Activated CD4-positive, alpha-beta T cell treated with anti-CD3 and anti-CD28 coated beads, Interleukin-2, amount 50 U/mL, for 24 hours (primary cell): ENCODE measurements at places on chromosomes 11 and 22.
A peak's percentile ranks its signal among the peaks of the same experiment; 100 is the strongest.

DNA sequence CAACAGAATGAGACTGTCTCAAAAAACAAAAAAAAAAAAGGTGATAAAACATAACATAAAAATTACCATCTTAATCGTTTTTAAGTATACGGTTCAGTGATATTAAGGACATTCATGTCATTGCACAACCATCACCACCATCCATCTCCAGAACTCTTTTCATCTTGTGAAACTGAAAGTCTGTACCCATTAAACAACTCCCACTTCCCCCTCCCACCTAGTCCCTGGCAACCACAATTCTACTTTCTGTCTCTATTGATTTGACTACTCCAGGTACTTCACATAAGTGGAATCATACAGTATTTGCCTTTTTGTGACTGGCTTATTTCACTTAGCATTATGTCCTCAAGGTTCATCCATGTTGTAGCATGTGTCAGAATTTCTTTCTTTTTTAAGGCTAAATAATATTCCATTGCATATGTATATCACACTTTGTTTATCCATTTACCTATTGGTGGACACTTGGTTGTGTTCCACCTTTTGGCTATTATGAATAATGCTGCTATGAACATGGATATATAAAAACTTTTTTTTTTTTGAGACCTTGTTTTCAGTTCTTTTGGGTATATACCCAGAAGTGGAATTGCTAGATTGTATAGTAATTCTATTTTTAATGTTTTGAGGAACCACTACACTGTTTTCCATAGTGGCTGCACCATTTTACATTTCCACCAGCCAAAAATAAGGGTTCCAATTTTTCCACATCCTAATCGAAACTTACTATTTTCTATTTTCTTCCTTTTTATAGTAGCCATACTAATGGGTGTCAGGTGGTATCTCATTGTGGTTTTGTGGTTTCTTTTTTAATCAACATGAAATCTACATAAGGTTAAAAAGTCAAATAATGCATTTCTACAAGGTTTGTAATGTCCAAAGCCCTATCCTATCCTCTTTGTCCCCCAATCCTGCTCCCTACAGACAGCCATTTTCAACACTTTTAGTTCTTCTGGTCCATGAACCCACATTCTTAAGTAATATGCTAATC lies 23.4 kb upstream of the PIK3C2A start:
- DNase-seq, result no peak

- no peak for DNase-seq
Measured at GRCh38 chr11:47907499-47907898, 59.3 kb upstream of the NUP160 start.

- no peak for DNase-seq
Measured at GRCh38 chr11:131978351-131978750, 607.9 kb downstream of the NTM start.

DNA sequence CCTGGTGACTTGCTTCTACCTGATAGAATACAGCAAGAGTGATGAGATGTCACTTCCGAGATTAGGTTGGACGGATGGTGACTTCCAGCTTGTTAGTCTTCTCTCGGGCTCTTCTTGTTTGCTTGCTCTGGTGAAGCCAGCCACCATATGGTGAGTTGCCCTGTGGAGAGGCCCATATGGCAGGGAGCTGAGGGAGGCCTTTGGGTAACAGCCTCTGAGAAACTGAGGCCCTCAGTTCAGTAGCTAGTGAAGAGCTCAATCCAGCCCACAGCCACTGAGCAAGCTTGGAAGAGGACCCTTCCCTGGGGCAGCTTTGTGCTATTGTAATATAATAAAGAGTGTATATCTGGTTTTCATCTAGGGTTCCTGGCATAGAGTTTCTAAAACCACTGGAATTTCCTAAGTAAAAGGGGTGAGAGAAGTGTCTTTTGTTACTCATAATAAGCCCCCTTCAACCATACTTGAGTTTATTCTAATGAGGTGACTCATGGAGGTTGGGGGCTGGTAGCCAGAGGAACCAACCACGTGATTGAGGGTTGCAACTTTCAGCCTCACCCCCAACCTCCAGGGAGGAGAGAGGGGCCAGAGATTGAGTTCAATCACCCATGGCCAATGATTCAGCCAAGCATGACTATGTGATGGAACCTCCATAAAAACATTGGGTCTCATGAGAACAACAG lies 8.0 kb upstream of the TPCN2 start:
- DNase-seq, result no peak

DNA sequence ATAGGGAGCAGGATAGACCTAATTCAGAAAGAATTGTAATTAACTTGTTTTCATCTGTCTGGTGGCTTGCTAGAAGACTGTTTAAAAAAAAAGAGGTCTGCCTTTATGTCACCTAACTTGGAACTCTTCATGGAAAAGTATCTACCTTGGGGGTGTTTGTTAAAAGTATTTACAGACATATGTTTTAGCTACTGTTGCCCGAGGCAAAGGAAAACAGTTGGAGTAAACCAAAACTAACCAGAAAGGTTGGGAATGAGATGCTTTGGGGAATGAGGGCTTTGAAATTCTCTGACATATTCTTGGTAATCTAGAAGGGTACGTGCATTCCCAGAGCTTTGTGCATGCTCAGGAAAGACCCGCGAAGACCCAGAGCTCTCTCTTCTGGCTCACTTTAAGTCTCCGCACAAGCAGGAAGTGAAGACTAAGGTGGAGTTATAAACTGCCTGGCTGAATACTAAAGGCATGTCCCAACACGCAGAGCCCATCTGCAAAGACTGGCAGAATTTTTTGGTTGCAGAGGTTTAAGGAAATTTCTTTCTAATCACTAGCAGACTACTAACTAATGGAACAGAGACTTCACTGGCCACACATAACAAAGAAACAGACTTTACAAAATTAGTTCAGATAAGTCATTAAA lies 33.2 kb downstream of the HIKESHI start:
- no peak for DNase-seq

- DNase-seq, result no peak
Measured at GRCh38 chr11:82080160-82080559, 653.5 kb downstream of the FAM181B start.

DNA sequence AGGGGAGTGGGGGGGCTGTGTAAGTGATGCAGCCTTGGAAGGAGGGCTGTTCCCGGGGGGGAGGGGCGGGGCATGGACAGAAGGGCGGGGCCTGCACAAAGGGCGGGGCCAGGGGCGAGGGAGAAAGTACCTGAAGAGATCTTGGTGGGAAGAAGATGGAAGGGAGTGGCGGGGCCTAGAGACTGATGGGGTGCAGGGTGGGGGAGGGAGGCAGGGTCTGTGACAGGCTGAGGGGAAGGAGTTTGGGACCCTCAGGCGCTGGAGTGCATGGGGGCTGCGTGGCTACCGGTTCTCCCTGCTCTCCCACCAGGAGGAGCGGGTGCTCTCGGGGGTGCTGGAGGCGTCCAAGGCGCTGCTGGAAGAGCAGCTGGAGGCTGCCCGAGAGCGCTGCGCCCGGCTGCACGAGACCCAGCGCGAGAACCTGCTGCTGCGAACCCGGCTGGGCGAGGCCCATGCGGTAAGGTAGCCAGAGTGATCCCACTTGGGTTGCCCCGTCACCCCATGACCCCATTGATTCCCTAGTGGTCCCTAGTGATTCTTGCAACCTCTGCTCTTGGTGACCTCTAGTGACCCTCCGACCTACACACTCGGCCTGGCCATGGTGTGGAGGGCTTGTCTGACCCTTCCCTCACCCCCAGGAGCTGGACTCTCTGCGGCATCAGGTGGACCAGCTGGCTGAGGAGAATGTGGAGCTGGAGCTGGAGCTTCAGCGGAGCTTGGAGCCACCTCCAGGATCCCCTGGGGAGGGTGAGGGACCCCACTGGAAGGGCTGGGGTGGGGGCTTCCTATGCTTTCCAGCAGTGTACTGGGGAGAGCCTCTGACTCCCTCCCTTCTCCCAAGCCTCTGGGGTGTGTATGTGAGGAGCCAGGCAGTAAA lies 3.1 kb downstream of the CCDC88B start:
- no peak for DNase-seq

DNA sequence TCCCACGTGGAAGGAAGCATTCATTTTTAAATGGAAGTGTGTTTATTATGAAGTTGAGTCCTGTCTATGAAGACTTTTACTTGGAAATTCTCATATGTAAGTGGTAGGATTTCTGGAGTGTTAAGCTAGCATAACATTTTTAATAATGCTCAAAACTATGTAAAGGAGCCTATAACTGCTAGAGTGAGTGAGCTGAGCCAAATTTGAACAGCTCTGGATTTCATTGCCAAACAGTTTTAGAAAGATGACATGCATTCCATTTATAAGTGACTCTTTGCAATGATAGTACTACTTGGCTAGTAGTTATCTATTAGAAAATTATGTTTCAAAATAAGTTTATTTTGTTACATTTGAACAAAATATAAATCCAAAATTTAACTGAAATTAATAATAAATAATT lies 721.2 kb downstream of the LUZP2 start:
- no peak for DNase-seq

- no peak for DNase-seq
Measured at GRCh38 chr11:60420015-60420414, 9.4 kb upstream of the MS4A5 start.

- no peak for DNase-seq
Measured at GRCh38 chr11:112392904-112393303, 132.2 kb upstream of the PLET1 start.

DNA sequence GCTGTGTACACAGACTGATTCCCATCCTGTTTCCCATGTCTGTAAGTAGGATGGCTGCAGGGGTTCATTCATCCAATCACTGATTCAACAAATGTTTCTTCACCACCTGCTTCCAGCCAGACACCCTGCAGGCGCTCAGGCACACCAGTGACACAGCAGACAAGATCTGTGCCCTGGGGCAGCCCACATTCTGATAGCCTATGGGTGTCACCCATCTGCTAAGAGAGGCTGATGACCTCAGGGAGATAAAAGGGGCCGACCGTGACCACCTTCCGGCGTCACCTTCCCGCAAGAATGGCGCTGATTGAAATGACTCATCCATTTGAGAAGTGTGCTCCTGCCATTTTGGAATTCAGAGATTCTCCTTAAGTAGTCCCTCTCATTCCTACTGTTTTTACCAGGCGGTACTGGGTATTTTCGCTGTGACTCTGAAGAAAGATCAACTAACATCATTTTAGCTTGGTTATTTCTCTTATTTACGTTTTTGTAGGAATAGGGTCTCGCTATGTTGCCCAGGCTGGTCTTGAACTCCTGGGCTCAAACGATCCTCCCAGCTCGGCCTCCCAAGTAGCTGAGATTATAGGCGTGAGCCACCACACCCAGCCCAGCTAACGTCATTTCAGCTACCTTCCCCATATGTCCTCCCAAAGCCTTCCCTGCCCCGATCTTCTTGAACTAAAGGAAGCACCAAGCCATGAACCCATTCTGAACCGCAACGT lies 73.2 kb upstream of the BID start:
- no peak for DNase-seq

DNA sequence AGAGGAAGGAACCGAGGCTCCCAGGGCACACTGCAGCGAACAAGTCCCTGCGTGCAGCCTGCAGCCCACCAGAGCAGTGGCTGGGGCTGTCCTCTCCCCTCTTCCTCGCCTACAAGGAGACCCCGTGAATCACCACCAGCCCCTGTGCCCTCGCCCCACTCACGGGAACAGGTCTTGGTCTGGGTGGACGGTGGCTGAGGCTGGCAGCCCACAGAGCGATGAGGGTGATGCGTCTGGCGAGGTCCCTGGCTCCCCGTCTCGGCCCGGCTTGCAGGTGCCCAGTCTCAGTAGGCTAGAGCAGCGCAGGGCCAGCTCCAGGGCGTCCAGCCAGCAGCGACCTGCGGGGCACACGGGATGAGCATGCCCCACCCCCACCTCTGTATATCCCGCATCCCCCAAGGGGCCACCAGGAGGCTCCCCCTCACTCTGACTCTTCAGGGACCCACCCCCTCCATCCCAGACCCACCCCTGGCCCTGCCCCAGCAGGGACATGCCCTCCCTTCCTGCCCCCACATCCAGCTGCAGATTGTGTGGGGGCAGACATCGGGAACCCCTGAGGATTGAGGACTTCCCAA lies 50.5 kb upstream of the CARS1 start:
- DNase-seq, result no peak

DNA sequence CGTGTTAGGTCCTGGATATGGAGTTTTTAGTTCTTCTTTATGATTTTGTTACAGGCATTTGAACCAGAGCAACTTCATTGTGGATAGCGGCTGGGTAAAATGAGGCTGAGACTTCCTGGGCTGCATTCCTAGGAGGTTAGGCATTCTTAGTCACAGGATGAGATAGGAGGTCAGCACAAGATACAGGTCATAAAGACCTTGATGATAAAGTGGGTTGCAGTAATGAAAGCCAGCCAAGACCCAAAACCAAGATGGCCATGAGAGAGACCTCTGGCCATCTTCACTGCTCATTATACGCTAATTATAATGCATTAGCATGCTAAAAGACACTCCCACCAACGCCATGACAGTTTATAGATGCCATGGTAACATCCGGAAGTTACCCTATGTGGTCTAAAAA lies 23.4 kb upstream of the CLMP start:
- DNase-seq, result no peak

- DNase-seq, result no peak
Measured at GRCh38 chr11:692824-693414, 2.1 kb downstream of the DEAF1 start.

GRCh38 chr11:92224407-92225124 lies at the start of gene FAT3:
Gene FAT3 (plus strand): TSS chr11:92224818. CDS start chr11:92352113, 127,295 bp downstream.
- DNase-seq, result no peak

GRCh38 chr11:117818041-117818873 lies 6.3 kb downstream of the FXYD2 start:
- peak; percentile 35 for DNase-seq

DNA sequence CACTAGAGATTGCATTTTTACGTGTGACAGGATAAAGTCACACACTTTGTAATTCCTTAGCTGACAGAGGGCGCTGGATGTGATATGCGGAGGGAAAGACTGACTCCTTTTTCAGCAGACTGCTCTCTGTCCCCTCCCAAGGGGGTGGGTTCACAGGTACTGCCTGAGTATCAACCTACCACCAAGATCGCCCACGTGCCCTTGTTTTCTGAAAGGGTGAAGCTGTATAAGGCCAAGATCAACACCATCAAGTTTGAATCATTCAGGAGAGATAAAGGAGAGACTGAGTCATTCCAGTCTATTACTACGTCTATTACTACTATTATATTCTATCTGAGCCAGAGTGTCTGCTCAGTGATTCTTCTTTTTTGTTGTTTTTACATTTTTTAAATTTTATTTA lies 30.7 kb downstream of the BUD13 start:
- no peak for DNase-seq

DNA sequence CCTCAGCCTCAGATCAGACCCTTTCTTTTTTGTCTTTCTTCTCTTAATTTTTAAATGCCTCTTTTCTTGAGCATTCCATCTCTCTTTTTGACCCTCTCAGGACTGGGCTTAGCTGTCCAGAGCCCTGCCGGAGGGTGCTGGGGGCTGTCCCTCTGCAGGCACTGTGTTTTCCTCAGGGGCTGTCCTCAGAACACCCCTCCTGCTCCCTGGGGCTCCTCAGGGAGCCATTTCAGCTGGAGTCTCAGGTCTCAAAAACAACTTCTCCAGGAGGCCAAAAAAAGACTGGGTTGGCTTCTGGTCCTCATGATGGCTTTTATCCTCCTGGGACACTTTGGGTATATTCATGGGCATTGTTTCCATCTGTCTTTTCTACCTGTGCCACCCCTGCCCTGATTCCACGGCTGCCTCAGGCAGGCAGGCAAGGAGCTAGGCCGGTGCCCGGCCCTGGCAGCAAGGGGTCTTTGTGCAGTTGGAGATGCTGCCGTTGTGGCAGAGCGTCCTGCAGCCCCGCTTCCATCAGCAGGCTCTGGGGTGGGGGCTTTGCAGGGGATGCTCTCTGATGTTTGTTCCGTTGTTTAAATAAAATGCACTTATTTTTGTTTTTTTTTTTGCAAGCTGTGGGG lies 85.1 kb downstream of the CEP164 start:
- no peak for DNase-seq
